ENCODE measurements at places on chromosomes 6 and 20.

DNA sequence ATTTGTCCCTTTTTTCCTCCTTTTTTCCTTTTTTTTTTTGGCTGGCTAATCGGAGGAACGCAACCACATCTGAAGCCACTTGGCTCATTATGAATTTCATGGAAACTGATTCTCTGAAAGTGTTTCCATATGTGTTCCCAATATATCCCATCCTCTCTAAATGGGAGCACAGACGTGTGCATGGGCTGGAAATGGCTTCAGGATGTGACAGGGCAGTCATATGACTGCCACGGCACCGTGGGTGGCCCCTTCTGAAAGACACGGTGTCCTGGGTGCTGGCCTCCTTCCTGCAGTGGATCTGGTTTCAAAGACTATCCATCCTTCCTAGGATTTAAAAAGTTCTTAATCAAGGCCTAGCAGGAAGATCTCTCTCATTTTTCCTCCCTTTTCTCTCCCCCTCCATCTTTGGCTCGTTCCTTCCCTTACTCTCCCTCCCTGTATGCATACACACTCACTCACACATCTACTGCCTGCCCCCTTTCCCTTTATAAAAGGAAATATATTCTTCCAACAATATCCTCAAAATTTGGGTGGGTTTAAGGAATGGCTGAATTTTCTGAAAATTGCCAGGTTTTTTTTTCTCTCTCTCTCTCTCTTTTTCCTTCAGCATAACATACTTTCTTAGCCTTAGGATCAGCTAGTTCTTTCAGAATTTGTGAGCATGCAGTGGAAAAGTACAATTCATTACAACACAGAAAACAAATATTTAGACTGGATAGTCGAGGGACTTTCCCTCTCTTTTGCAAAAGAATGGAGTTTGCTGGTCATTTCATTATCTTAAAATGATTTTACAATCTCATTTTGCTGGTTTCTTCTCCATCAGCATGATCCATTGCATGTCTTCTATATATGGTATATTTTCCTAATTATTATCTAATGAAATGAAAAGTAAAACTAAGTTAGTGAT is 161.2 kb upstream of the SUPT3H start:
- no peak for DNase-seq

DNA sequence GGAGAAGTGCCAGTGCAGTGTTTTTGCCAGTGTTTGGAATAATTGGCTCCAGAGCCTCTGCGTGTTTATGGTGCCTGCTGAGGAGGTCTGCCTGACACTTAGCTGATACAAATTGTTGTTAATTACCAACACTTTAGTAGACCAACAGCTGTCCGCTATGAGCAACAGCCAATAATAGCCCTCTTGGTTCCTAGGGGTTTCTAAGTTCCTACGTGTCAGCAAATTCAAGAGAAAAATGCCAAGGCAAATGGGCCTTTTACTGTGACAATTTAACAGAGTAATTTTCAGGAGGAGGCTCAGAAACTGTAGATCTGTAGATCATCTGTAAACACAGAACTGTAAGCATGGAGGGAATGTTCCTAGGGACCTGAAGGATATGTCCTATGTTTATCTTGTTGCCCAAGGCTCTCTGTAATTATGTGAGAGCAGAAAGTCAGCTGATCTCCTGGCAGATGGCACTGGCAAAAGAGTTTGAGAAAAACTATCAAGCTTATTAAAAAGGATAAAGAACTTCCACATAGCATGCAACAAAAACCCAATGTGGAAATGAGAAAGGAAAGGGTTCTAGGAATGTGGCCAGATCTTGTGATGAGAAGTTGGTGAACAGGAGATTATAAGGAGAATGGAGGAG is 157.7 kb downstream of the GJA1 start:
- DNase-seq = no peak

- DNase-seq = peak; percentile 20
These were observed at the start of gene TSHZ2 for GRCh38 chr20:52972190-52972937. TSS of gene TSHZ2 (plus strand) at chr20:52972358. CDS start at chr20:52973294, 936 bp downstream.

DNA sequence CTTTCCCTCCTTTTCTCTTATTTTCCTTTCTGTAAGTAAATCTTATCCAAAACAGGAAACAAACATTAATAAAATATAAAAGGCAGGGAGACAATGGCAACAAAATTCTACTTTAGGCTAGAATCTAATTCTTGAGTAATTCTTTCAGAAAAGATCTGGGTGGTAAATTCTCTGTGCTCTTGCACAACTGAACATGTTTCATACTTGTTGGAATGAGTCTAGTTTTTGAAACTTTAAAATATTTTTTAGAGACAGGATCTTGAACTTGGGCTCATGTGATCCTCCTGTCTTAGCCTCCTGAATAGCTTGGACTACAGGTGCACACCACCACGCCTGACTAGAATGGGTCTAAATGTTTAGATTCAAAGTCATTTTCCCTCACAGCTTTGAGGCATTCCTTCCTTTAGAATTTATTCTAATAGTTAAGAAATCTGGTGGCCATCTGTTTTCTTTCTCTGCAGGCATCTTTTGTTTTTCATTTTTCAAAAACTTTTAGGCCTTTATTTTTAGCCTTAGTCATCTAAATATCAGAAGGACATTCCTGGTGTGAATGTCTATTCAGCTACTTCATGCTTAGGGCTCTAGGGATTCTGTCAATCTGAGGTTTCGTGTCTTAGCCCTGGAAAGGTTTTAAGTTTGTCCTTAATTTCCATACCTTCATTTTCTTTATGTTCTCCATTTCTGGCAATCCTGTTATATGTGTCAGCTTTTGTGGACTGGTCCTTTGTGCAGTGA is 76.5 kb downstream of the CDKAL1 start:
- no peak for DNase-seq

DNA sequence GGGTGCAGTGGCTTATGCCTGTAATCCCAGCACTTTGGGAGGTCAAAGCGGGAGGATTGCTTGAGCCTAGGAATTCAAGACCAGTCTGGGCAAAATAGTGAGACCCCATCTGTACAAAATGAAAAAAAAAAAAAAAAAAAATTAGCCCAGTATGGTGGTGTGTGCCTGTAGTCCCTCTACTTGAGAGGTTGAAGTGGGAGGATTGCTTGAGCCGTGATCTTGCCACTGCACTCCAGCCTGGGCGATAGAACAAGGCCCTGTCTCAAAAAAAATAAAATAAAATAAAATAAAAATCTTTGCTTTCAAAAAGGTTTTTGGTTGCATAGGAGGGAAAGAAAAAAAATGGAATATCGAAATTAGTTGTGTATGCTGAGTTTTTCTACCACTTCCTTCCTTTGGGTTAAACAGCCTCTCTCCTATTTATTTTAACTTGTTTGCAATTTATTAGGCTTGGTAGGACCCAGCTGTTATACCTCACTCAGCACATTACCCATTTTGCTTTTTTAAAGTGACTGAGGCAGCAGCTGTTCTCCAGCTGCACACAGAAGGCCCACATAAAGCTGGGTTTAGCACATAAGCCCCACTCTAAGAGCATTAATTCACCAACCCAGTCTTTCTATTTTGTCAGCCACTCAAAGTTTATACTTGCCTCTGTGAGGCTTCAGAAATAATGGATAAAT is 152.3 kb downstream of the ZFAND3 start:
- no peak for DNase-seq

DNA sequence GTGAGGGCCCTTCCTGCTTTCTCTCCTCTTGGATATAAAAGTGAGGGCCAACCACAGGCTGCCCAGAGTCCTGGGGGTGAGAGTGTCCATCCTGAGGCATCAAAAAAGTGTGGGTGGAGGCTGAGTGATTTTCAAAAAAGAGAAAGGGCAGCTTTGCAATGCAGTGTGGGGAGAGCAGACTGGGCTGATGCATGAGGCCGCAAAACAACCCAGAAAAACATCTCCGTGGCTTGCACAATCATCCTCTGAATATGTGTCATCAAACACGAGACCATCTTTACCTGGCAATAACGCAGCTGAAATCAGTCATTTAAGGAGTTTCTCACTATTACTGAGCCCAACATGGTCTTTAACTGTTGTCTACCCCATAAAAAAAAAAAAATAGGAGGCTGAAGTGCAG is 191.2 kb upstream of the SOX4 start:
- DNase-seq = no peak

- no peak for DNase-seq
These were observed 70.9 kb downstream of the ARID1B start for GRCh38 chr6:156848123-156848522.

GRCh38 chr6:25239498-25239897 is 39.7 kb upstream of the CARMIL1 start:
- no peak for DNase-seq

GRCh38 chr20:23122321-23122720 is 36.2 kb upstream of the CD93 start:
- DNase-seq = no peak

DNA sequence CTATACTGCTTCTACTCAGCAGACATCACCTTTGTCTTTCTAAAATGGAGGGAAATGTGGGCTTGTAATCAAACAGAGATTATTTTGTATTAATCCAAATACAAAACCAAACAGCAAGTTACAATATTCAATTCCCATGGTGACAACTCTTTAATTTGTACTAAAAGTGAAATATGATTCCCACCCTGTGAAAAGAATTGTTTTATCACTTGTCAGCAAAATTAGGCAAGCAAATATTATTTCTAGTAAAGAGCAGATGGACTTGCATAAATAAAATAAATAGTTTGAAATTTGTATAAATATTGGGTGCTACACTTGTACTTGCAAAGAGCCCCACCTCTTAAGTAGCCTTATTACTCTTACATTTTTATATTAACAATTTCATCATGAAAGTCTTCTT is 6.1 kb upstream of the TXLNB start:
- DNase-seq = no peak

DNA sequence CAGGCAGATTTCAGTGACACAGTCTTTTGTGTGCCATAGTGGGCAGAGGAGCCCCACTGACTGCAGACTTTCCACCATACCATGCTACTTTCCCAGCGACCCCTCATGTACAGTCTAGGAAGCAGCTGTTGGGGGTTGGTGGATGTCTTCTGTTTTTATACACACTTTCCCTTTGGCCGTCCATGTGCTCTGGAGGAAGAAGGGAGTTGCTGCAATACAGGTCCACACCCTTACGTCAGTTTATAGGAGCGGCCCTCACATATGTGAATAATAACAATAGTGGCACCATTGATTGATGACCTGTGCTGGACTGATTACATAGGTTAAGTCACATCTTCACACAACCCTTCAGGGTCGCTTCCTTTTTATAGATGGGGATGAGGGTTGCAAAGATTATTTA is 17.5 kb upstream of the CCN2 start:
- DNase-seq = no peak

DNA sequence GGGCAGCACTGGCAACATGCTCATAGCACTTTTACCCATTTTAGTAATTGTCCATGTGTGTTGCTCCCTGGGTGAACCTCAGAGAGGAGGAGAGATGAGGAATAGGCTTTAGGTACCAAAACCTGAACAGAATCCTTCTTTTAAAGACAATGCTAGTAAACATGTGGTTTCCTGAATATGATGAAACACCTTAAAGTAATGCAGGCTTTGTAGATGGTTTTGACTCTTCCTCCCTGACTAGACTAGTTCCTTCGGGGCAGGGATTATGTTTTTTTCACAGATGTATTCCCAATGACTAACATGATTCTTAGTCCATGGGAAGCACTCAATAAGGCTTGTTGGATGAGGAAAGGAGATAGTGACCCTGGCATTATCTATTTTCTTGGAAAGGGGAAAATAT is 367.6 kb upstream of the JAG1 start:
- no peak for DNase-seq

GRCh38 chr6:110653381-110653780 is 161.9 kb downstream of the CDK19 start:
- no peak for DNase-seq

- DNase-seq = no peak
These were observed 522.3 kb upstream of the JARID2 start for GRCh38 chr6:14723535-14724086.

- DNase-seq = no peak
These were observed 39.4 kb downstream of the BPIFB1 start for GRCh38 chr20:33322456-33322855.

- no peak for DNase-seq
These were observed 55.5 kb downstream of the TCP11 start for GRCh38 chr6:35085359-35086281.

Data from activated T-helper 2 cell treated with anti-CD3 and anti-CD28 coated beads, Interferon-gamma antibody, Interleukin-2, Interleukin-4, amounts not matched to agents 10 μg/mL and 5 μg/mL and 100 μg/mL, durations not matched to agents 14 hours and 24 hours and 36 hours (primary cell).